Left renal pelvis (tissue), 4 donors: ENCODE measurements at places on chromosomes 3 and 15. TPM values are rescaled to one million over a fixed set of nuclear protein-coding genes. Genes with fewer than 3 reads are reported as not detected.
A peak's percentile ranks its signal among the peaks of the same experiment; 100 is the strongest.

Gene C3orf62
- 10.8 TPM for polyA plus RNA-seq

Gene USP50
- polyA plus RNA-seq: 2.2 TPM

Gene TPRG1
- polyA plus RNA-seq: 2.0 TPM

Gene CHDH
- polyA plus RNA-seq: 5.0 TPM

Gene CP
- 1.6 TPM for polyA plus RNA-seq

Gene SEMA3B
- 119 TPM for polyA plus RNA-seq

Gene LIPC
- polyA plus RNA-seq: 15.7 TPM

Gene CTDSPL
- polyA plus RNA-seq: 108 TPM

Gene GOLGA6L7
- 0.25 TPM for polyA plus RNA-seq

GRCh38 chr3:178850450-178851190, 221.0 kb downstream of the ZMAT3 start:
- no peak for DNase-seq

DNA sequence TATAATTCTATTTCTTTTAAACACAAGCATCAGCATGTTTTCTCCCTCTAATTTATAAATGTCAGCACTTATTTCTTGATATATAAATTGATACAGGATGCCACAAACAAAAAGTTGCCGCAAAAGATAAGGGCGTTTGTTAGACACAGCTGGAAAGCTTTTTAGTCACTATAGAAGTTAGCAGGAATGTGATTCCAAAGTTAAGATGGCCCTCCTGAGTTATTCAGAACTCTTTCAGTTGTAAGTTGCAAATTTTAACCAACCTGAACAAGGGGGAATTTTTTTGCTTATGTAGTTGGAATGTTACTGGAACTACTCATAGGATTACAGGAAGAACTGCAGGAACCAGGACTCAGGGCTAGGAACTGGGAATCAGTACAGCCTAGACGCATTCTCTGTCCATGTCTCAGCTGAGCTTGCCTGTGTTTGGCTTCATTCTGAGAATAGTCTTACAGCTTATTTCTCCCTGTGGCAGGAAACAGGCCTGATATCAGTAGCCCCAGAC, 166.3 kb downstream of the VGLL4 start:
- no peak for DNase-seq

DNA sequence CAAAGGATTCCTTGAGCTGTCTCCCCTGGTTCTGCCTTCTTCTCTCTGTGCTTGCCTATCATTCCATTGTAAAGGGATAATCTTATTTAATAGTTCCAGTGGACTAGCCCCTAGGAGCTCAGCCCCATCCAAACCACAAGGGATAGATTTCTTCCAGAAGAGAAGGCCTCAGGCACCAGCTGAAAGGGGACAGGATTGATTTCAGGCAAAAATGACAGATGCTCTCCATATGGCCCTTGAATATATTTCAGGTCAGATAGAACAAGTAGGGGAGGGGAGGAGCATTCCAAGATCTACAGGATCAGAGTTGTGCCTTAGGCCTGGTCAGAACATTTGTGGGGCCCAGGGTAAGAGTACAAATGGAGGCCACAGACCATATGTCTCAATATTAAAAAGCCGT, 85.3 kb downstream of the RPLP1 start:
- no peak for DNase-seq

GRCh38 chr15:78103406-78104118, 11.2 kb downstream of the SH2D7 start:
- no peak for DNase-seq

DNA sequence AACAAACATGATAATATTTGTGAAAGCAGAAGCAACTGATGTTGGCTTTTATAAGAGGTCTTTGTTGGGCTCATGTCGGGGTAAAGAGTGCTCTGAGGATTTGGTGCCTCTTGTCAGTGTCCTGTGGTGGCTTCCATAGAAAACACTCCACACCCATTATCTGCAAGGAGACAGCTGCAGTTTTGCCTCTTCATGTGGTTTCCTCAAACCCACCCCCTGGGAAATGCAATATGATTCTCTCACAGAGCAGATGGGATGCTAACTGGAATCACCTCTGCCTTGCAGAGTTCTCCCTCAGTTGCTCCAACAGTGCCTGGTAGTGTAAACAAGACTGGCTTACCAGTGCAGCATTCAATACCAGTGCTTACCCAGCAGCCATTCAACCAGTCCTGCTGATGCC, 771.4 kb upstream of the CFAP20DC start:
- no peak for DNase-seq

- DNase-seq: no peak
Observed at GRCh38 chr3:194885766-194886165, 200.1 kb downstream of the FAM43A start.

DNA sequence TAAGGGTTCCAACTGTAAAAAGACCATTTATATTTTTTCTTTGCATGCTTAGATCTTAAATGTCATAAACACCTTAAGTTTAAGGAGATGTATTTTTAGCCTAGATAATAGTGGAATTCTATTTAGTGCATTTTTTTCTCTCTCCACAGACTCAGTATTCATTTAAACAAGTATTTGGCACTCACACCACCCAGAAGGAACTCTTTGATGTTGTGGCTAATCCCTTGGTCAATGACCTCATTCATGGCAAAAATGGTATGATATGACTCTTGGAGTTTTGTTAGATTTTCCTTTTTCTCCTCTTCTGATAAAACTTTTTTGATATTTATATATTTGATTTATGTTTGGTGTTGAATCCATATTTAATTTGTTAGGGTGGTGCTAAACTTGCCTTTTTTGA, 7.3 kb downstream of the KIF23 start:
- DNase-seq: no peak

DNA sequence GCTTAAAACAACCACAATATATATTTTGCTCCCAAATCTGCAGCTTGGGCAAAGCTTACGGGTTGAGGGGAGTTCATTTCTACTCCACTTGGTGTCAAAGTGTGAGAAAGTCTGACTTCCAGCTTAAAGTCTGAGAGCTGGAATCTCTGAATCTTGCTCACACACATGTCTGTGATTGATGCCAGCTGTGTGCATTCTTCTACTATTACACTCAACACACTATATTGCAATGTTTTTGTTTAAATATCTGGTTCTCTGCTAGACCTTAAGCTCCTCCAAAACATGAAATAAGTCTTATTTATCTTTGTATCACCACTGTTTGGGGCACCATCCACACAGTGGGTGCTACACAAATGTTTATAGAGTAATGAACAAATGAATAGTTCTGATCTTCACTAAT, 36.7 kb upstream of the SECISBP2L start:
- DNase-seq: peak; percentile 12

DNA sequence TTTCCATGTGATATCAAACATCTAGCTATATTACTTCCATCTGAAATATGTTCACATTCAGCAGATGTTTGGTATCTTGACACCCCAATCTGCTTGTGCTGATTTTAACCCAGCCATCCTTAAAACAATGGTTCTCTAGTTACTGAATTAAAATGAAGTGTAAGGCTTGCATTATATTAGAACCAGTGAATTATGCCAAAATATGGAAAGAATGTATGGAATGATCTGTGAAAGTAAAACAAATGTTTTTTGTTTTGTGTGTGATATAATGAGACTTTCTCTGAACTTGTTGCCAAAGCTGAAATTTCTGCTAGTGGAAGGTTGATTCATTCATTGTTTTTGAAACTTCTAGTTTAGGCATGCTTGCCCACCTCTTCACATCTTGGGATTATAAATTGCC, 317.1 kb downstream of the MEX3B start:
- DNase-seq: no peak

GRCh38 chr3:125136515-125136914, 76.0 kb downstream of the SLC12A8 start:
- DNase-seq: no peak

- peak; percentile 23 for DNase-seq
Observed at GRCh38 chr3:128584412-128585020, 66.1 kb downstream of the RPN1 start.

- no peak for DNase-seq
Observed at GRCh38 chr3:179288845-179289244, 34.0 kb upstream of the ZNF639 start.

DNA sequence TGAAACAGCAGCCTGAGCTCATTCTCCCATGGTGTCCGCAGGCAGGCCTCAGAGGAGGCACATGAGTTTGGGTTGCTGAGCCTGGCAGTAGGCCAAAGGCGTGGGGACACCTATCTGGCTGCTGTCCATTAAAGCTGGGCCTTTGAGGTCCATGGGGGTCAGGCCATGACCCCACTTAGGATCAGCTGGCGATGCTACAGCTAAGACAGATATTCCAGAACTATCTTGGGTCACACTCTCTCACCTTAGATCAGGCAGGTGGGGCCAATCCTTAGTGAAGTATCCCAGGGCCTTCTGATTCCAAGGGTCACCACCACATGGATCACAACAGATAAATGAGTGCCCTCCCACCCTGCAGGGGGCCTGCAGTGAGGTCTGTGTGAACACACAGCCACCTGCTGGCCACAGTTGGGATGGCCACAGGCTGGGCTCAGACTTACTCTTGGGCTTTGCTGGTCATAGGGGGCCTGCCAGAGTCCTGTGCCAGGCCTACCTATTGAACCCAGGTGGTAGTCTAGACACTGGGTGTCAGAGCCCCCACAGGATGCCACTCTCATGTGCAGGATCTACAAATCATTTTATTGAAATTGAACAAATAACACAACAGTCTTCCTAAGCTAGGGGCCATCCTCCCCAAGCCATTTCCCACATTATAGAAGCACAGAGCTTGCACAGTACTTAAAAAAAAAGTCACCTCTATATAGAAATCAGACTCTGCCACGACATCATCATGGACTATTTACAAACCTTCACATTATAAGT, 2.0 kb upstream of the HYAL2 start:
- DNase-seq: no peak

DNA sequence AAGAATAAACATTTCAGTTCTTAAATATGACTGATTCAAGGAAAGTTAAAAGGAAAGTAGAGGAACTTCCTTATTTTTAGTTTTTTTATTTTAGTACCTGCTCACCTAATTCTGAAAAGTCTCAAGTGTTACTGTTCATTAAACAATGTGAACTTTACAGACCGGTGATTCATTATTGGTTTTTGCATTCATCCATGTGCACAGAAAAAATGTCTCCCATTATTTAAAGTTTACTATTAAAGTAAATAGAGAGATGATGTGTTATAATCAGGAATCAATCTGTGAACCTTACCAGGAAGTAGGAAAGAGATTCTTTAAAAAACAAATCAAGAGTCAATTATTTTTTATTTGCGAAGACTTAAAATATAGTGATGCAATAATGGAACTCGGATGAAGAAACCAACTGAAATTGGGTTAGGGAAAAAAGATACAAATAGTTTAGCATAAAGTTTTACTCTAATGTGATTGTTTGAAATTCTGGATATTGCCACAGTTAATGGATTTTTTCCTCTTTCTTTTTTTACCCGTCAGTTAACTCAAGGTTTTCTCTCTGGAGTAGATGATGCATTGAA, 119.4 kb upstream of the SAMMSON start:
- no peak for DNase-seq

GRCh38 chr3:160665784-160666526, 11.0 kb upstream of the ARL14 start:
- no peak for DNase-seq

GRCh38 chr3:148773805-148774204, 53.8 kb upstream of the CPB1 start:
- no peak for DNase-seq

- DNase-seq: no peak
Observed at GRCh38 chr3:38707730-38708129, 58.2 kb upstream of the SCN5A start.

DNA sequence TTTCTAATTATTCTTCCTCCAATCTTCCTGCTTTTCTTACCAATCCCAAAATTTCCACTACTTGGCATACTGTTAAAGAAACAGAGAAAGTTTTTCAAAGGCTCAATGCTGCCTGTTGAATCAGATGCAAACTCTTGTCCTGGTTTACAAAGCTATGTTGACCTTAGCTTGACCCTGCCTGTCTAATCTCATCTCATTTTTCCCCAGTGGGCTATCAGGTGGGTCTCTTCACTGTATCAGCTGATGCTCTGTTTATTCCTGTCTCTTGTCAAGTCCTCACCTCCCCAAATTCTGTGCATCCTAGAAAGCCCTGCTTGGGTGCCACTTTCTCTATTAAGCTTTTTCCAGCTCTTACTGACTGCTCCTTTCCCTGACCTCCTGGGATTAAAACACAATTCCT, 18.2 kb downstream of the NFKBIZ start:
- no peak for DNase-seq

- no peak for DNase-seq
Observed at GRCh38 chr3:63580151-63580550, 72.3 kb upstream of the SNTN start.

GRCh38 chr3:58471025-58471887, 20.6 kb upstream of the KCTD6 start:
- no peak for DNase-seq

GRCh38 chr3:72127844-72128243, 342.9 kb upstream of the PROK2 start:
- no peak for DNase-seq

DNA sequence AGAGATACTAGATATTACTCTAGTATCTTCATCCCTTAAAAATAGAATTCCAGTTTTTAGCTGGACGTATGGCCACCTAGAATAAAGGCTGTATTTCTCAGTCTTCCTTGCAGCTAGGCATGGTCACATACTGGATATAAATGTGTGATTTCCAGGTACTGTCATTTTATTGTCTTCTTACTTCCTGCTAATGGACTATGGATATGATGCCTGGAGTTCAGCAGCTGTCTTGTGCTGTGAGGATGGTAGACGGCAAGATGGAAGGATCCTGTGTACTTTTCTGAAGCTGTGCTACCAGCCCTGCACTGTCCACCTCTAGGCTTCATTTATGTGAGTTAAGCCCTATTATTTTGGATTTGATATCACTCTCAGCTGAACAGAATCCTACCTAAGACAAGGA, 83.4 kb downstream of the EBLN2 start:
- no peak for DNase-seq

- no peak for DNase-seq
Observed at GRCh38 chr3:25648107-25648535, 16.6 kb downstream of the TOP2B start.

DNA sequence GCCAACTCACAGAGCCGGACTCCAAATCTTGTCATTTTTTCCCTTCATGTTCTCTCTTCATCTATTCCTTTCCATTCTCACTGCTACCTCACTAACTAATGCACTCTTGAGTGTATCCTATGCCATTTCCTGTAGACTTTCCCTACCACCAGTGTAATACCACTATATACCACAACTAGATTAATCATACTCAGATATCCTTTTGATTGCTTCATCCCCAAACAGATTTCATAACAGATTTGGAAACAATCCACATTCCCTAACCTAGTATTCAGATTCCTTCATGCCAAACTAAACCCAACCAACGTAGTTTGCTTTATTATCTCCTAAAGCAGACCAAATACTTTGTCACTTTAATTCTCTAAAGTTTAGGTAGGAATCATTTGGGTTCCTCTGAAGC, 2.6 kb upstream of the PLOD2 start:
- DNase-seq: no peak

DNA sequence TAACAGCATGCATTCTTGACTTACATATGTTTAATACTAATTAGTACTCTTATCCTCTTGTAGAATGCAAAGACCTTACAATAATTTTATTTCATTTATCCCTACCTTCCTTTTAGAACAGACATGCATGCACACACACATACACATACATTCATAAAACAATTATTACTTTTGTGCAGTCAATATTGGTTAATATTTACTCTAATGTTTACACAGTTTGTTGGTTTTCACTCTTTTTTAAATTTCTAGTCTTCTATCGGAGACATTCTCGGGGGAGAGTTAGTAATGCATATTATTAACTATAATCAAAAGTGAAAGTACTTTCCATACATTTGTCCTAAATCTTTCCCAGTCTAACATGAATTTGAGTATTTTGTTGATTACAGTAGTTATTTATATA, 317.7 kb upstream of the DPH6 start:
- DNase-seq: no peak

- no peak for DNase-seq
Observed at GRCh38 chr3:184361932-184362667, 590 bp downstream of the POLR2H start.

GRCh38 chr15:67192185-67192820, 62.2 kb downstream of the AAGAB start:
- no peak for DNase-seq
